ENCODE measurements at places on chromosomes 12 and 14.

DNA sequence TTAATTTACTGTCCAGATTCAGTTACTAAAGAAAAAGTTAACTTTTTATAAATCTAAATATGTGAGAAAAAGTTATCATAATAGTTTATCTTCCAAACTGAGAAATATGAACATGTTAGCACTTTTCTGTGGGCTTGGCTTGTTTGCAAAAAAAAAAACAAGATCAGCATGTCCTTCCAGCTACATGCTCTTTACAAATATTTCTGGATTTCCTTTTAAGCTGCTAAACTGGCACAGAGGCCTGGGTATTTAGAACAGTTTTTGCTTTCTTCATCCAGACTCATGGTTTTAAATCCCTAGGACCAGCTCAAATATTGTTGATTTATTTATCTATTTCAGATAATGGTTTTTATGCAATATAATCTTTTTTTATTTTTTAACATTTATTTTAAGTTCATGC lies 1444.5 kb upstream of the FLRT2 start:
- no peak for DNase-seq

- no peak for DNase-seq
Measured at GRCh38 chr12:113921430-113921829, 44.7 kb downstream of the RBM19 start.

DNA sequence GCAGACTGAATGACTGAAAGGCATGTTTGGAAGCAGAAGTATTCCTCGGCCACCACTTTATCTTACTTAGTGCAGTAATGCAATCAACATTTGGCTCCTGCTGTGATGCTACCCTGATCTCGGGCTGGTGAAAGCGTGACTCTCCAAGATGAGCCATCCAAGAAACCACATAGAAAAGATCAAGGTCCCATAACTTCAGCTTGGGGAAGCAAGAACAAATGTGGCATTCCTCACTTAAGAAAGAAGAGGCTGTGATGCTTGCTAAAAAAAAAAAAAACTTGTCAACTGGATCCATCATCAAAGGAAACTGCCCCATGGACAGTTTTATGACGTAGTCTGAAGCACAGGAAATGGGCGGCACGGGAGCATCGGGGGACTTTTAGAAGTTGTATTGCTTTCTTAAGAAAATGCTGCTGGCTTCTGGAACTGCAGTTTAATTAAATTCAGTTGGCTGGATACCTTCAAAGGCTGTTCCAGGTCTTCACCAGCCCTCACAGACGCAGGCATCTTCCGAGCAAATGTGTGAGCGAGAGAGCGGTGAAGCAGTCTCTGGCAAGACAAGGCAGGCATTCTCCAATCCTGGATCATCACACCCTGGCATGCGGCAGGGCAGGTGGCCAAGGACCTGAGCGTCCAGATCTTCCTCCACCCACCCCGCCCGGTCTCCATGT lies 38.2 kb upstream of the MAP1LC3B2 start:
- peak; percentile 91 for DNase-seq

DNA sequence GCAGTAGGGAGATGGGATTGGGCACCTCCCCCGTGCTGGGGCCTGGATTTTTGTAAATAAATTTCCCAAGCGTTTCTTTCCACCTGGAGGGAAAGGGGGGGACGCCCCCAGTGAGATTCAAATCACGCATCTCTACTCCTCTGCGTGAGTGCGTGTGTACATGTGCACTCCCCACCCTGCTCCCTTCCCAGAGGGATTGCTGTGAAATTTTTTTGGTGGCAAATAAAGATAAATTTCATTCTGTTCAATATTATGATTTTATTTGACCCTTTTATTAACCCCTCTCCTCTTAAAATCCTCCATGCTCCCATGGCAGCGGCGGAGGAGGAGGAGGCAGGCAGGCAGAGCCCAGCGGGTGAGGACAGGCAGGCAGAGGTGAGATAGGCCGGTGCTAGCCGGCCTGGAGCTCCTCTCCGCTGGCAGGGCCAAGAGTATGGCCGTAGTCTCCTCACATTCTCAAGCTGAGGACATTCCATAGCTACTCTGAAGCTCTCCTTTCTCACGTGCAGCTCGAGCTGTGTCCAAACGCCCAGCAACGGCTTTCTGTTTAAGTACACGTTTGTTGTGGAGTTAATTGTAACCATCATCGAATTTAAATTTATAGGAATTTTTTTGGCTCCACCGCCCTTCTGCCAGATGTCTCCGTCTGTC lies 1.5 kb upstream of the HOTAIR start:
- DNase-seq, result peak; percentile 96

- DNase-seq, result peak; percentile 5
Measured at GRCh38 chr12:110853836-110854235, 7.0 kb downstream of the CCDC63 start.

Measured in AG10803 (cell line).